ENCODE measurements at places on chromosomes 4 and X.

GRCh38 chr4:159009521-159009920 is 93.4 kb upstream of the RAPGEF2 start:
- ATAC-seq, result no peak

DNA sequence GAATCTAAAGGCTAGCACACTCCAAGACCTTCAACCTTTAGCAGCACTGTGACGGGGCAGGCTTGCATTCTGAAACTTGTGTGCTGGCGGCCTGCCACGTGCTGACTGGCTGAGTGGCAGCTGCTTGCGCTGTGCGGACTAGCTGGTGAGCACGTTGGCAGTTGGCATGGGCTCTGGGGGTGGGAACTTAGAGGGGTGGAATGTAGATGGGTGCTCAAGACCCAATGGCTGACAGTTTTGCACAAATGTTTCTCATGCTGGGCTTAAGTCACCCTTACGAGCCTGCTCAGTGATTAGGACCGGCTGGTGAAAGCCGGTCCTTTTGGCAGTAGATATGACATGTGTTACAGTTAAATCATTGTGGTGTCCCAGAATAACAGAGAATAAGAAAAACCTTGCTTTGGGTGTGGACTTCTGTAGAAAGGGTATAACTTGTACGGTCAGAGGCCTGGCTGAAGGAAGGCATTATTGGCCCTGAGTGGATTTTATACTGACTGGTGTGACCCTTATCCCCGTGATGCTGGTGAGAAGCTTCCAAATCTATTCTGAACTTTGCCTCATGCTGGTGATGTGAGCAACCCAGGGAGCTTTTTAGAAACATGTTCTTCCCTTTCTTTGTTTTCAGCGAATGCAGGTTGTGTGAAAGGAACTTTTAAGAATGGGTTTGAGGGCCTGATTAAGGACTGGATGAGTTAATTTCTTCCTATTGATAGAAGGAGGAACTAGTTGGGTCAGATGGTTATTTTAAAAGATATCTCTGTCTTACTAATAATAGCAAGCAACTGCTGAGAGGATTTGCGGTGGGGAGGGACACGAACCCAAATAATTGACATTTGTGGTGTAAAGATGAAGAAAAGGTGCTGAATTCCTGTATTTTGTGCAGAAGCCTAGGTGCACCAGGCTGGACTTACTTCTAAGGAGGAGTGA is 107.4 kb upstream of the SLC4A4 start:
- peak; percentile 51 for ATAC-seq

DNA sequence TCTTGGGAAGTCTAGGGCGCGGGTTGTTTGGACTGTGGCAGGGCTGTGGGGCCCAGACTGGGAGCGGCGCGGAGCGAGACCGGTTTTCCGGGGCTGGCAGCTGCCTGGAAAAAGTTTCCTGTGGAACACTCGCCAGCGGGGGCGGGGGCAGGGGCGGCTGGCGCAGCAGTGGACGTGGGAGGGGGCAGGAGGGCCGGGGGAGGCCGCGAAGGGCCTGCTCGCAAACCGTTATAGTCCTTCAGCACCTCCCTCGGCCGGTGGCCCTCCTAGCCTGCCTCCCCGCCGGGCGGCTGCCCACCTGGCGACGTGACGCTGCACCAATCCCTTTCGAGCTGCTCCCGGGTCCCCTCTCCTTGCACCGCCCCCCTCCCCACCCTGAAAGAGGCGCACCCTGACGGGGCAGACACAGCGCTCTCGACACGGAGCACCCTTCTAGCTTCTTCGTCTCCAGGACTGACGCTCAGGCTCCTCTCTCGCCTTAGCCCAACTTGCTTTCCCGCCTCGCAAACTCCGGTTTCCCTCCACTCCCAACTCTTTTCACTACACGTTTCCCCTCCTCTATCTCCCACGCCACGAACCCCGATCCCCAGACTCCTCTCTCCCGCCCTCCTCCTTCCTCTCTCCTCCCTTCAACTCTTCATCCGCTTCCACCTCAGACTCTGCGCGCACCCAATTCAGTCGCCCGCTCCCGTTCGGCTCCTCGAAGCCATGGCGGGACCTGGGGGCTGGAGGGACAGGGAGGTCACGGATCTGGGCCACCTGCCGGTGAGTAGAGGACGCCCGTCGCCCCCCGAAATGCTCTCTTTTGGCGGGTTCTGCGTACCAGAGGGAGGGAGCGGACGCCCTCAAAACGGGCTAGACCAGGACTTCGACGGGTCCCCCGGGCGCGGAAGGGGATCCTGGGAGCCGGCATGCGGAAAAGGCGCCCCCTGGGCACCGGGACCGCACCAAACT is at the start of gene NRK:
Gene NRK, plus strand, starts transcription at position 402 of the 954 bp plus-strand sequence. Its CDS starts 307 bp downstream, at position 709.
- ATAC-seq, result no peak

DNA sequence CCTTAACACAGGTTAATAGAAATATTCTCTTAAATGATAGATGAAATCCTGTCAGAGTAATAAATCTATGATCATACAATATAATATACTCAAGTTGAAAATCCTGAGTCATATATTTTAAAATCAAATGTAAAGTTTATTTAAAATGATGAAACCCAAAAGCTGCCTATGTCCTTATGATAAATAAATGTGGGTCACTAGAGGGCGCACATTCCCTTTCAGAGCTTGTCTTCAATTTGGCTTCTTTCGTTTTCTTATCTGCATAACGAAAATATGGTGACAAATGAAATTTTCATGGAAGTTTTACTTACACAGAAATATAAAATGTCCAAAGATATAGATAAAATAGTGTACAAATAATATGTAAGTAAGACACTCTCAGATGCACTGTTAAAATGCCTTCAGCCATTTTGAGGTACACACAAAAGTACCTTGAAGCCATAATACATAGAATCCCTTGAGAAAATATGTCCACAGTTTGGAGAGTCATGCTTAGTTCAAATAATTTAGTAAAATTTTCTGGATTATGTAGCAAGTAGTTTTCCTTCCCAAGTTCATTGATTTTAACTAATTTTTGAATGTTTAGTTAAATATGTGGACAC is 680.4 kb downstream of the DMD start:
- ATAC-seq, result peak; percentile 57

DNA sequence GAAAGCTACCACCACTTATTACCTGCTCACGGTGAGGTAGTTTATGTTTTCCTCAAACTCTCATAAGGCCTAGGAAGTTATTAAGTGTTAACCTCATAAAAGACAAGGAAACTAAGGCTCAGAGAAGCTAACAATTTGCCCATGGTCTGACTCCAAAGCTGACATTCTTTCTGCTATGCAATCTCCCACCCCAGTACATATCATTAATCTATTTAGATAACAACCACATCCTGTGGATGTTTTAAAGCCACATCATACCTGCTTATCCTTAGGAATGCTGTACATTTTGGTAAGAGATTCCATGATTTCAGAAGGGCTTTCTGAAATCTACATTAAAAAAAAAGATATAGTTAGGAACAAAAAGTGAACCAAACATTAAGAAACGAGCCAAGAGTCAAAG is 55.4 kb downstream of the HUWE1 start:
- ATAC-seq, result no peak

- ATAC-seq, result no peak
Measured at GRCh38 chr4:86757468-86757867, 91.7 kb downstream of the SLC10A6 start.

DNA sequence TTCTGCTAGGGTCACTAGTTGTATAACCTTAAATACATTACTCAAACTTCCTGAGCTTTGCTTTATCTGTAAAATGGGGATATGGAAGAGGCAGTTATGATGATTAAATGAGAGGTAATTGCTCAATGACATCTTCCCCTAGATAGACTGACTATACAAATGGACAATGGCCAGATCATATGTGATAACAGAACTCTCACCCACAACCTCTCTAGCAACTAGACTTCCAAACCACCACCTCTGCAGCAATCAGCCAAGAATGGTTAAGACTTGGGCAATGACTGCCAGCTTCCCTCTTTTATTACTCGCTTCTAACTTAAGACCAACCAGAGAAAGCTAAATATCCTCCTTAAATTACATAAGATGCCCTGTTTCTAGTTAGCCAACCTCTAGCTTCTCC is 2.9 kb upstream of the SEPSECS start:
- ATAC-seq, result no peak

GRCh38 chr4:8120501-8120900 is 38.1 kb downstream of the ABLIM2 start:
- ATAC-seq, result no peak

GRCh38 chr4:119209586-119209985 is 2.9 kb upstream of the USP53 start:
- no peak for ATAC-seq

- ATAC-seq, result no peak
Measured at GRCh38 chr4:8400632-8401325, 39.7 kb downstream of the ACOX3 start.

DNA sequence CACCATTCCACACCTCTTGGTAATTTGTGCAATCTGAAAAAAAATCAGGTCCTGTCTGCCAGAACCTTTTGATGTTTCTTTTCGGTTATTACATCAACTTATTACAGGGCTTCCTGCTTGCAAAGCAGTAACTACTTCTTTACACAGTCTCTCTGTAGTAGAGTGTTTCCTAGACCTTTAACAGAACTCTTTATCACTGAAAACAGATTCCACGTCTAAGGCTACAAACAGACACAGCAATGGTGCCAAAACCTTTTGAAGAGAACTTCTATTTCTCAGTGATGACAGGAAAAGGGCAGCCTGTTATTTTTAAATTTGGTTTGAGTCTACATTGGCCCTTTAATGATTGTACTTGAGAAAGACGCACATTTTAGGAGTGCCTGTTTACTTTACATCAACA is 713.5 kb upstream of the GRID2 start:
- no peak for ATAC-seq

DNA sequence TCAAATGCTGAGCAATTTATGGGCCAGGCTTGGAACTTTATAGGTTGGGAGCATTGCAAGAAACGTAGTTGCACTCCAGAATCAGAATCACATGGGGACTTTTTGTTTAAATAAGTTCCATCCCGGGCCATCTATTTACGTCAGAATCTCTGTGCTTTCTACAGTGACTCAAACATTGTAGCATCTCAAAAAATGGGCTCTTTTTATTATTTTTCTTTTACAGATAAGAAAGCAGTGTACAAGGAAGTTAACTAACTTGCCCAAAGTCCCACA is 10.2 kb downstream of the CC2D2A start:
- no peak for ATAC-seq

DNA sequence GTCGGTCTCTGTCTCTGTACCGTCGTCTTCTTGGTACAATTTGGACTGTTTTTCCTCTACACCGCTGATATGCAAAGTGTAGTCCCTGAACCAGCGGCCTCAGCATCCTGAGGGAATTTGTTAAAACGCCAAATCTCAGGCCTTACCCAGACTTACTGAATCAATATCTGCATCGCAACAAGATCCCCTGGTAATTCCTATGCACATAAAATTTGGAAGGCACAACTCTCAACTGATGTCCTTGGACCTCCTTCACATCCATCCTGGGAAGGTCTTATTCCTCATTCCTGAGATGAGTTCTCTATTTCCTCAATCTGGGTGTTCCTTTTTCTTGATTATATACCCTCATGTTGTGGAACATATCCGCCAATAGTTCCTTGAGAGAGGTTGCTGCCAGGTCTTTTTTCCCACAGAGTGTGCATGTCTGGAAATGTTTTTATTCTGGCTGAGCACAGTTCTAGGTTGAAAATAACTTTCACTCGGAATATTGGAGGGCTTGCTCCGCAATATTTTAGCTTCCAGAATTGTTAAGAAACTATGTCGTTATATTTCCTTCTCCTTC is 738 bp upstream of the HPF1 start:
- no peak for ATAC-seq

GRCh38 chr4:140098455-140099160 is 55.4 kb downstream of the MAML3 start:
- ATAC-seq, result no peak

- no peak for ATAC-seq
Measured at GRCh38 chr4:70914631-70915030, 12.5 kb downstream of the MOB1B start.

- no peak for ATAC-seq
Measured at GRCh38 chr4:2449511-2450392, 19.2 kb upstream of the RNF4 start.

- ATAC-seq, result no peak
Measured at GRCh38 chr4:156778606-156779005, 193.0 kb downstream of the PDGFC start.

DNA sequence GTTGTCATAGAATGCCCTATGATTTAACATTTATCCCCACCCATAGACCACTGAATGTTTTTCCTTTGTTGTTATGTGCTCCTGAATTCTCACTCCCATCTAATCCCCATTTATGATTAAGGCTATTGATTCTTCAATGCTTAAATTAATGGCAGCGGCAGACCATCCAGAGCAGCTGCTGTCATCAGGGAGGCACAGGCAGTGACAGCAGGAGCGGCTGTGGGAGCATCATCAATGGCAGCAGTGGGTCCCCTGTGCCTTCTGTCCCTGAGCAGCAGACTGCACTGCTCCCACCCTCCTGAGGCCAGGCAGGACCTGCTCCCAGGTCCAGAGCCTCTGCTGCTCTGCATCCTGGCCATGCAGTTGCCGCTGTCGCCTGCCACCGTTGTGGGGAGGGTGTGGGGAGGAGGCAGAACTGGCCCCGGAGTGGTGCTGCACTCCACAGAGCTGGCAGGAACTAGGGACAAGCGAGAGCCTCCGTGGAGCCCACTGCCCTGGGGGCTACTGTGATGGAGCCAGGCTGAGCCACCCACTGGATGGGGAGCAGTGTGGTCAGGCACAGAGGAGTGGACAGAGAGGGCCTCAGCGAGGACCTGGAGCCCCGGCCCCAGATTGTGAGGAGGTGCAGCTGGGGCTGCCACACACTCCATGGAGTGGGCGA is 29.0 kb downstream of the NAA11 start:
- ATAC-seq, result no peak

DNA sequence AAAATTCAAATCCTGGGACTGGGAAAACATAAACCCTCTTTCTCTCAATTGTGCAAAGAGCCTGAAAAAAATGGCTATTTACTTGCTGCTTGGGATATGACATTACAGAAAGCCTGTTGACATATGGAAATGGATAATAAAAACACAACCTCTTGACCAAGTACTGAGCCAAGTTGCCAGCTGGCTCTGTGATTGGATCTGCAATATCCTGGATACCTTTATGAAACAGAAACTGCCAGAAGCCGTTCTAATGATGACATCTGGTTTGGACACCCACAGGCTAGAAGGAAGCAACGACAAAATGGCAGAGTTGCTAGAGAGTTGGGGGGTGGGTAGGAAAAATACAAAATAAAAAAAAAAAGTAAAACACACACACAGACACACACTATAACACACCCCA is 481.4 kb downstream of the FAT4 start:
- no peak for ATAC-seq

DNA sequence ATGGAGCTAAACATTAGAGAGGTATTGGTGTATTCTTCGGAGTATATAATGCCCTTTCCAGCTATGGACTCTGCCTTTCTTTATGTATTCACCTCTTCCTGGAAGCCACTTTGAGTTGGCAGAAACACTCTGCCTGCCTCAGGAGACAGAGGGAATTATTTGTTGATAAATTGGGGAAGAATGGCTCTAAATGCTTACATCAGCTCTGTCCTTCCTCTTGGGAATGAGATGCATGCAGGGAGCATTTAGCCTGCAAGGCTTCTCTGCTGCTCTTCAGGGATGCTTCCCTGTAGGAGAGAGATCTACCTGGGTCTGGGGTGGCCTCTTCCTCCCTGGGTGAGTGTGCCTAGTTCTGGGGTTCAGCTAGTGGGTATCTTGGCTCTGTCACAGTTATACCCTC is 6.9 kb upstream of the HS3ST1 start:
- ATAC-seq, result no peak
